ENCODE measurements at places on chromosomes 6 and 20.

DNA sequence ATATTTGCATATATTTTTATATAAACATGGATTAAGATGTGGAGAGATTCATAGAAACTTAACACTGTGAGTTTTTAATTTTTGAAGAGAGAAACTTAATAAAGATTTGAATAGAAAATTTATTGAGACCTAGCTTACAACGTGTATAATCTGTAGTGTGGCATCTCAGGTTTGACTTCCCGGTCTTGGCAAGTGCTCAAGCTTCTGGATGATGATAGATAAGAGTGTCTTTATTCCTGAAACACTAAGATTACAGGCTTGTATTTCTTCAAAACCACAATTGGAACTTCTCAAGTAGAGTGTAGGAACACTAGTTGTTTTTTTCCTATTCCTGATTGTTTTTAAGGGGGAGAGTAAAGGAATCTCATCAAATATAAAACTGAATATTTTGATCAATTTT is 64.6 kb upstream of the NOTCH4 start:
- no peak for DNase-seq

- no peak for DNase-seq
Measured at GRCh38 chr20:13283869-13284829, 63.1 kb downstream of the ISM1 start.

DNA sequence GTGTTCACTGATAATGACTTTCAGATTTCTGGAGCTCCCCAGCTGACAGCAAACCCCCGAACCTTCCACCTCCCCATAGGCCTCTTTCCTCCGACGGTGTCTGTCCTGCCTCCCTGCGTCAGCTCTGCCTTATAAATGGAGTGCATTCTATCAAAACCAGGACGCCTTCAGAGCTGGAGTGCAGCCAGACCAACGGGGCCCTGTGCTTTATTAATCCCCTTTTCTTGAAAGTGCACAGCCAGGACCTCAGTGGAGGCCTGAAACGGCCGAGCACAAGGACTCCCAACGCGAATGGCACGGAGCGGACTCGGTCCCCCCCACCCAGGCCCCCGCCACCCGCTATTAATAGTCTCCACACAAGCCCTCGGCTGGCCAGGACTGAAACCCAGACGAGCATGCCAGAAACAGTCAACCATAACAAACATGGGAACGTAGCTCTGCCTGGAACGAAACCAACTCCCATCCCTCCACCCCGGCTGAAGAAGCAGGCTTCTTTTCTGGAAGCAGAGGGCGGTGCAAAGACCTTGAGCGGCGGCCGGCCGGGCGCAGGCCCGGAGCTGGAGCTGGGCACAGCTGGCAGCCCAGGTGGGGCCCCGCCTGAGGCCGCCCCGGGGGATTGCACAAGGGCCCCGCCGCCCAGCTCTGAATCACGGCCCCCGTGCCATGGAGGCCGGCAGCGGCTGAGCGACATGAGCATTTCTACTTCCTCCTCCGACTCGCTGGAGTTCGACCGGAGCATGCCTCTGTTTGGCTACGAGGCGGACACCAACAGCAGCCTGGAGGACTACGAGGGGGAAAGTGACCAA is 42.3 kb upstream of the NAA20 start:
- no peak for DNase-seq

DNA sequence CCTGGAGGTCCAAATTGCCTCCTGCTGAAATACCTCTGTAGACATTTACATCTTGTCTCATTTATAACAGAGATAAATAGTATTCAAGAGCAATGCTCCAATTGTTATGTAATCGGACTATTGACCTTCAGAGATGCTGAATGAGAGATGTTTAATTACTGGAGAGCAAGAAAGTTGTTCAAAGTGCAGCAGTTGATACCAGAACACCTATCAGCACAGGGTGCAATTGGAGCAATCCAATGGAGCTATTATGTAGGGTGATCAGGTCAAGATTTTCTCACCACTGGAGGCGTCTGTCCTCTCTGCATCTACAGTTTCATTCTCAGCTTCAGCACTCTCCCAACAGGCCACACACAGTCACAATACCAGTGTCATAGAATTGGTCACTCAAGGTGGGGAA is 19.5 kb upstream of the TMX4 start:
- DNase-seq = peak; percentile 37

- peak; percentile 49 for DNase-seq
Measured at GRCh38 chr6:167046861-167047495, 47.8 kb downstream of the CEP43 start.

DNA sequence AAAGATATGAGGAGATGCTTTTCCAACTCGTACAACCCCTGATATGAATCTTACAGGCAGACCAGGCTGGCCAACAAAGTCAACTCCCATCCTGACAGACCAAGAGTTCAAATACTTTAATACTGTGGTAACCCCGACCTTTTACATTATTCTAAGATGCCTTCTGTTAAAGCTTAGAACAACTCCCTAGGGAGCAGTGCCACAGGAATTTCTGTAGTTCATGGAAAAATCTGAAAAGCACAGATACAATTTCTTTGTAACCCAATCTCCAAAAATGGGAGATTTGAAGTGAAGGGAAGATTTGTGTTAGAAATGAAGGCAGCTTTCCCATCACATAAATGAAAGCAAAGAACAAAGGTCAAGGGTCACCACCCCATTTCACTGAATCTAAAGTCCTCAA is 151.3 kb upstream of the BEND6 start:
- DNase-seq = no peak

DNA sequence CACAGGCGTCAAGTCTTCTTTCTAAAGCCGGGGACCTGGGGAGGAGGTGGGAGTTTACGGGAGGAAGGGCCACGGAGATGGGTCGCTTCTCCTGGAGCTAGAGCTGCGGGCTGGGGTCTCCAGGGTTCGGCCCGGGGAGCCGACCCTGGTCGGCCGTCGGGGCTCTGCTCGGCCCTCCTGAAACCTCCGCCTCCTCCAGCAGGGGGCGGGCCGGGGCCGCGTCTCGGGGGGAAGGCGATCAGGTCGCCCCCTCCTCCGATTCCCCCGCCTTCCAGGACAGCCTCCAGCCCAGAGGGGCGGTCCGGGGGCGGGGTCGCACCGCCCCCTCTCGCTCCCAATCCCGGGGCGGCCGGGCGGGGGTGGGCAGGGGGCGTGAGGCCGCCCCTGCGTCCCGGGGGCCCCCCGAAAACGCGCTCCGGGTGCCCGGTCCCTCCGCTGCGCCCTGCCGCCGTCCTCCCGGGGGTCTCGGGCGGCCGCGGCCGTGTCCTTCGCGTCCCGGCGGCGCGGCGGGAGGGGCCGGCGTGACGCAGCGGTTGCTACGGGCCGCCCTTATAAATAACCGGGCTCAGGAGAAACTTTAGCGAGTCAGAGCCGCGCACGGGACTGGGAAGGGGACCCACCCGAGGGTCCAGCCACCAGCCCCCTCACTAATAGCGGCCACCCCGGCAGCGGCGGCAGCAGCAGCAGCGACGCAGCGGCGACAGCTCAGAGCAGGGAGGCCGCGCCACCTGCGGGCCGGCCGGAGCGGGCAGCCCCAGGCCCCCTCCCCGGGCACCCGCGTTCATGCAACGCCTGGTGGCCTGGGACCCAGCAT is at the start of gene CEBPB:
TSS of gene CEBPB (plus strand) at position 580 of the 814 bp plus-strand sequence. CDS start at position 784, 204 bp downstream.
- peak; percentile 95 for DNase-seq

DNA sequence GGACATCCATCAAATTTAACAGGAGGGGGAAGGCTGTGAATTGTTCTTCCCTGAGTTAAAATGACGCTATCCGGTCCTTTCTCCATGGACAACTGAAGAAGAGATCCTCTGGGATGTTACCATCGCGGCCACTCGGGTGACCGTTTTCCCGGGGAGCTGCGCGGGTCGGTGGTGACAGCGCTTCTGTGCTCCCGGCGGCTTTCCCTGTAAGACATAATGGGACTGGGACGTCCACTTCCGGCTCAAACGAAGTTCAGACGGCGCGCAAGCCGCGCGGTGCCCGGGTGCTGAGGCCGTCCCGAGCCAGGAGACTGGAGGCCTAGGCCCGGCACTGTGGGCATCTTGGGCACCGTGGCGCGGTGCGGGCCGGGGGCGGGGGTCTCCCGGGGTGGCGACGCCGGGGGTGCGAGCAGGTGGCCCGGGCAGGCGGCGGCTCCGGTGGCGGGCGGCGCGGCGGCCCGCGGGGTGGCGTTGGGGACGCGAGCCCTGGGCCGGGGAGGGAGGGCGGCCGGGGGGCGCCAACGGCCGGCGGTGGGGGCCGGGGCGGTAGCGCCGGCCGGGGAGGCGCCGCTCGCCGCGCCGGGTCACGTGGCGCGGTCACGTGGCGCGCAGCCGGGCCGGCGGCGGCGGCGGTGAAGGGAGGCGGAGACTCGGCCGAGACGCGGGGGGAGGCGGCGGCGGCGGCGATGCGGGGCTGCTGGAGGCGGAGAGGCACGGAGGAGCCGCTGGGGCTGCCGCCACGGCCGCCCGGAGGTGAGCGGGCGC is 63.6 kb downstream of the GTF2H5 start:
- DNase-seq = peak; percentile 83

GRCh38 chr6:28898710-28898965 is 25.1 kb downstream of the TRIM27 start:
- DNase-seq = no peak

Measured in GM23338 (cell line).